ENCODE measurements at places on chromosomes 1 and 21. TPM values are rescaled to one million over a fixed set of nuclear protein-coding genes. Genes with fewer than 3 reads are reported as not detected.

Gene OR14A2
- not detected for total RNA-seq

Gene MRPL39
- total RNA-seq: 44.4 TPM

Gene LRRC53
- total RNA-seq: not detected

Gene HPDL
- 0.73 TPM for total RNA-seq

Gene GPR3
- not detected for total RNA-seq

Gene CTSE
- not detected for total RNA-seq

Gene FRRS1
- total RNA-seq: 45.3 TPM

Gene ANKRD34A
- 0.73 TPM for total RNA-seq

Gene DIRAS3
- total RNA-seq: 1.3 TPM

Gene CASZ1
- total RNA-seq: under 0.01 TPM

Gene NHLH1
- total RNA-seq: not detected

Gene DIO1
- total RNA-seq: under 0.01 TPM

Gene OR6K3
- not detected for total RNA-seq

Gene ADORA1
- total RNA-seq: 2.0 TPM

Gene MYBPH
- total RNA-seq: 2.2 TPM

Gene PGM1
- total RNA-seq: 83.0 TPM

Gene S100A11
- total RNA-seq: 87.0 TPM

Gene LRRN2
- not detected for total RNA-seq

Gene PLEKHG5
- total RNA-seq: 4.4 TPM

Gene SLAMF7
- not detected for total RNA-seq

Gene ILDR2
- under 0.01 TPM for total RNA-seq

Gene ARV1
- total RNA-seq: 20.4 TPM

Gene DYNLT4
- not detected for total RNA-seq

Gene LCE1A
- total RNA-seq: not detected

Gene VASH2
- total RNA-seq: 0.99 TPM

Gene OR2L2
- under 0.01 TPM for total RNA-seq

Gene S100A12
- total RNA-seq: not detected

Gene RAB3B
- total RNA-seq: 29.5 TPM

Gene FAM76A
- 15.1 TPM for total RNA-seq

Gene ATG4C
- 9.7 TPM for total RNA-seq

Gene LCE3D
- total RNA-seq: not detected

All from smooth muscle cell of trachea (primary cell).